T-cell (primary cell): ENCODE measurements at places on chromosomes 13 and 19.

- no peak for DNase-seq
Measured at GRCh38 chr19:34366738-34367623, 2.0 kb downstream of the GPI start.

DNA sequence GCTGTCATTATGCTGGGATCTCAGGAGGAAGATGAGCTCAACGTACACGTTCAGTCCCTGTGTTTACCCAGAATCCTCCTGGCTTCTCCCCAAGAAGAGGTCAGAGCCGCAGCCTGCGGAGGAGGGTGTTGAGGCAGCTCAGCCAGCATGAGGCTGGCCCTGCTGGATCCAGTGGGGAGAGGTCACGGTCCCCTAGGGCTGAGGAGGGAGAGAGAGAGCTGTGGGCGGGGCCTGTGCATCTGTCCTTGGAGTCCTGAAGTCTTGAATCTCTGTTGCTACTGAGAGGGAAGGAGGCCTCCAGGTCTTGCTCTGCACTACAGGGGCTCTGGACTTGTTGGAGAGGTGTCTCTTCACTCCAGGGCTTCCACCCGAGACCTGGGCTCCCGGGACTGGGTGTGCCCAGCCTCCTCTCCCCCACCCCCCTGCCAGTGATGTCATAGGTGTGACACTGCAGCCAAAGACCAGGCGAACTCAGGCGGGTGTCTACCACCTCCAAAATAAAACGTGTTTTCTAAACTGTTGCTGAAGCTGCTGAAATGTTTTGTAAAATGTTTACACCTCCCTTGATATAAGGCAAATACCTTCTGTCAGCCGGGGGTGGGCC lies 77.9 kb upstream of the KCTD15 start:
- no peak for DNase-seq

DNA sequence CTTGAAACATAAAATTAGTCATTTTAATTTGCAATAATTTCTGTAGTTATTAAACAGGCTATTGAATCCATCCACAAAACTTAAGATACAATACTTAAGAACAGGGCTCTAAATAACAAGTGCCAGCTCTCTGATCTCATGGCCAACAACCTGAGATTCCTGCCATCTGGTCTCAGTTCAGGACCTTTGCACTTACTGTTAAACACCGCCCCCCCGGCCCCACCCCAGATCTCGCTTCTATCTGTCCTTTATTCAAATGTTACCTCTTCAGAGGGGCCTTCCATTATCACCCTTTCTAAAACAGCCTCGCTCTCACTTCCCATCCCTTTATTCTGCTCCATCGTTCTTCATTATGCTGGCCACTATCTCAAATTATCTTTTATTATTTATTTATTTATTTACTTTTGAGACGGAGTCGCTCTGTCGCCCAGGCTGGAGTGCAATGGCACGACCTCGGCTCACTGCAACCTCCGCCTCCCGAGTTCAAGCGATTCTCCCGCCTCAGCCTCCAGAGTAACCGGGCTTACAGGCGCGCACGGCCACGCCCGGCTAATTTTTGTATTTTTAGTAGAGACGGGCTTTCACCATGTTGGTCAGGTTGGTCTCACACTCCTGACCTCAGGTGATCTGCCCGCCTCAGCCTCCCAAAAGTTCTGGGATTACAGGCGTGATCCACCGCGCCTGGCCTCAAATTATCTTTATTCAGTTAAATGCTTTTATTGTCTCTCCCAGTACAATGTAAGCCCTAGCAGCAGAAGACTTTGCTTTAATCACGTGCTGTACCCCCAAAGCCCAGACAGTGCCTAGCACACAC lies 838 bp upstream of the SNRNP70 start:
- no peak for DNase-seq

- DNase-seq = no peak
Measured at GRCh38 chr13:20518660-20519100, 7.0 kb downstream of the CRYL1 start.

GRCh38 chr19:55579766-55580621 lies 654 bp downstream of the ZNF579 start:
- no peak for DNase-seq

DNA sequence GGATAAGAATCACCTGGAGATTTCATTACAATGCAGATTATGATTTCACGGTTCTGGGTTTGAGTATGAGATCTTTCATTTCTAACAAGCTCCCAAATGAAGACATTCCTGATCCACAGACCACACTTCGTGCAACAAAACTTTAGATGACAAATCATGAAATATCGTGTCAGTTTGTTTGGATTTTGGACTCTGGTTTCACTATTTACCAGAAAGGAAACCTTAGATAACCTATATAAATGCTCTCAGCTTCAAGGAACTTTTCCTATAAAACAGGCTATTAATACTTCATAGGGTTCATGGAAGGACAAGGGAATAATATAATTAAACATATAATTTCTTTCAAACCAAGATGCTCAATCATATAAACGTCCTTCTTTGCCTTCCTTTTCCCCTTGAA lies 930.5 kb upstream of the SLC10A2 start:
- no peak for DNase-seq

- DNase-seq = no peak
Measured at GRCh38 chr19:41425174-41426115, 1.7 kb downstream of the B3GNT8 start.

GRCh38 chr19:13622766-13623715 lies 116.8 kb upstream of the CACNA1A start:
- no peak for DNase-seq

DNA sequence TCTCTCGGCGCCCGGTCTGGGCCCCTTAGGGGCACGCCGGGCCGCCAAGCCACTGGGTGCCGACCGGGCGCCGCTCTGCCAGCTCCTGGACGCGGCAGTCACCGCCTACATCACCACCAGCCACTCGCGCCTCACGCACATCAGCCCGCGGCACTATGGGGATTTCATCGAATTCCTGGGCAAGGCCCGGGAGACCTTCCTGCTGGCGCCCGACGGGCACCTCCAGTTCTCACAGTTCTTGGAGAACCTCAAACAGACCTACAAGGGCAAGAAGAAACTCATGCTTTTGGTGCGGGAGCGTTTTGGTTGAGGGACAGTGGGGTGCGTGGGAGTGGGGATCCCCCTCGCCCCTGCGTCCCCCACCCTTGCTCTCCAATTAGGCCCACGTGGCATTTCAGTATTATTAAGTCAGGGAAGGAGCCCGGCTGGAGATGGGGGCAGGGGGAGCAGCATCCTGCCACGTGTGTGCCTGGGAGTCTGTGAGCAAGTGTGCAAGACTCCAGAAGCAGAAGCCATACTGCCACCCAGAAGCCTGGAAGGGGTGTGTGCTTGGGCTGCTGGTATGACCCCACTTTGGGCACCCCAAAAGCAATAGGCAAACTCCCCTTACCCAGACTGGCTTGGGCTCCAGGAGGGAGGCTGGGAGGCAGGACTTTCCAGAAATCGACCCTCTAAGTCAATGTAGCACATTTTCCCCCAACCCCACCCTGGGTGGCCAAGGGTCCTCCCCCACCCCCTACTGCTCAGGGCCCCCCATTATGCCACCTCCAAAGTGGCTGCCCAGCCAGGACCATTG lies 35.7 kb downstream of the ZSWIM4 start:
- no peak for DNase-seq

GRCh38 chr13:20616059-20616797 lies 49.3 kb downstream of the IFT88 start:
- no peak for DNase-seq

DNA sequence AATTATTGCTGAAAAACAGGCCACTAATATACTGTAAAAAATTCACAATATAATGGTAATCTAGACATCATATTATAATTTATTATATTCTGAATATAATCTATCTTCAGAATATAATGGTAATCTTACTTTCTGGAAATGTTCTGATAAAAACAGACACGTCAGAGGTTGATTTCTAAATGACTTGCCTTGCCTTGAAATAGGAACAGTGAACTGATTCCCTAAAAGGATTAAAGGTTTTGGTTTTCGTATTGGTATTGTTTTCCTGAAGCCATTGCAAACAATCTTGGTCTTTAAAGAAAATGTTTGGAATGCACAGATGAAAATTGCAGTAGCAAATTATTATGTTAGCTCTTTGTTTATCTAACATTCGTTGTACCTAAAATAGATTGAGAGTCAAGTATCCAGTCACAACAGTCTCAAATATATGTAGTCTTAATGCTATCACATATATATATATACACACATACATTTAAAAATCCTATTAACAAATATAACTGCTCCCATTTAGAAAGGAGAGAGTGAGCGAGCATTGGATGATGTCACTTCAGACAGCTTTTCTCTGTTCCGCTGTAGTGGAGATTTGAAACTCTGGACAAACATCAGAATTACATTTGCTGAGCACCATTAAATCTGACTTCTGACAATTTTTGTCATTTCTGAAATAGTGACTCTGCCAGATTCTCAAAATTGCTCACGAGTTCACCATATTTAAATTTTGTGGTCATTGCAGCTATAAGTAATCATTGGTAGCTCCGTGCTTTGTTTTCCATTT lies 1.7 kb downstream of the ITM2B start:
- no peak for DNase-seq

GRCh38 chr13:111117289-111117688 lies 2.2 kb downstream of the ARHGEF7 start:
- DNase-seq = no peak

- peak; percentile 43 for DNase-seq
Measured at GRCh38 chr19:2016041-2016807, 710 bp upstream of the BTBD2 start.

GRCh38 chr19:11463391-11463790 lies 17.5 kb downstream of the ELAVL3 start:
- no peak for DNase-seq

GRCh38 chr13:102191951-102192502 lies 209.8 kb downstream of the FGF14 start:
- no peak for DNase-seq

- no peak for DNase-seq
Measured at GRCh38 chr13:65727070-65727469, 1503.1 kb downstream of the PCDH9 start.

DNA sequence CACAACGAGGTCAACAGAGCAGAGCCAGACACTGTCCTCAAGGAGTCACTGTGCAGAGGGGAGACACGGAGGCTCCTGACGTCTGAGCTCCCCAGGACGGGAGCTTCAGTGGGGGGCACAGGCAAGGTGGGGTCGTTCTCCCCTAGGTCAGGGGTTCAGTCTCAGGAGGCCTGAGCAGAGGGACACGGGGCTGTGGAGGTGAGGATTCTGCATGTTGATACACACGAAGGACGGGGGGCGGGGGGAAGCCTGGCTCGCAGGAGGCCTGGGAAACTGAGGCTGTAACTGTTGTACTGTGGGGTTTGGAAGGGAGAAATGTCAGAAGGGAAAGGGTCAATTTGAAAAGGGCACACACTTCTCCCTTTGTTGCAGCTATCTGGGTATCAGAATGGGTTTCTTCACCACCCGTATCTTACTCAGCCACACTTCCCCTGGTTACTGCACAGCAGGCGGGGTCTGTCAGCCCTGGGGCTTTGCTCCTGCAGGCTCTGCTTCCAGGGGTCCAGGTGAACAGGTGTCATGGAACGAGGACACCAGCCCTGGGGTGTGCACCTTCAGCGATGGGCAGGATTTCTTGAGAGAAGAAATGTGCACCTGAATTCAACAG lies 748 bp upstream of the SIGLEC8 start:
- DNase-seq = no peak

DNA sequence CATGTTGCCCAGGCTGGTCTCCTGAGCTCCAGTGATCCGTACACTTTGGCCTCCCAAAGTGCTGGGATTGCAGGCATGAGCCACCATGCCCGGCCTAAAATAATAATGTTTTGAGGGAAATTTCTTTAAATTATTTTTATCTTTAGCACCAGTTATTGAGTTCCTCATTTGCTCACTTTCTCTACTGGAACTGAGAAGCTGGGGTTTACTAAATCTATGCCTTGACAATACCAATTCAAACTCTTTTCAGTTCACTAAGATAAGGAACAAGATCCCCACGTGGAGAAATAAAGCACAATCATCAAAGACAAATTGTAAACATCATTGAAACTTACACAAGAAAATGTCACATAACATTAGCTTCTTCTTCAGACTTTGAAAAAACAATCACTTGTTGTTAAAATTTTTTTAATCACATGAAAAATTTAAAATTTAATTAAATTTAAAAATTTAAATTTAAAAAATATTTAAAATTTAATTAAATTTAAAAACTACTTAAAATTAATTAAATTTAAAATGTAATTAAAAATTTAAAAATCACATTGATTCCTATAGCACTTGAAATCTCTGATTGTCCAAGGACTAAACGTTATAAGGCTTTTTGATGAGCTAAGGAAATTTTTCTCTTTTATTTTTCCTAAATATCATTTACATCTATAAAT lies 25.2 kb upstream of the XPO4 start:
- DNase-seq = no peak

- no peak for DNase-seq
Measured at GRCh38 chr19:40294560-40294959, 9.4 kb upstream of the AKT2 start.

GRCh38 chr19:10878253-10878652 lies 6.9 kb downstream of the CARM1 start:
- no peak for DNase-seq

GRCh38 chr13:105920370-105920769 lies 615.1 kb downstream of the EFNB2 start:
- no peak for DNase-seq

- no peak for DNase-seq
Measured at GRCh38 chr13:71867131-71867814, at the start of gene DACH1. TSS of gene DACH1 (minus strand) at chr13:71867204.

DNA sequence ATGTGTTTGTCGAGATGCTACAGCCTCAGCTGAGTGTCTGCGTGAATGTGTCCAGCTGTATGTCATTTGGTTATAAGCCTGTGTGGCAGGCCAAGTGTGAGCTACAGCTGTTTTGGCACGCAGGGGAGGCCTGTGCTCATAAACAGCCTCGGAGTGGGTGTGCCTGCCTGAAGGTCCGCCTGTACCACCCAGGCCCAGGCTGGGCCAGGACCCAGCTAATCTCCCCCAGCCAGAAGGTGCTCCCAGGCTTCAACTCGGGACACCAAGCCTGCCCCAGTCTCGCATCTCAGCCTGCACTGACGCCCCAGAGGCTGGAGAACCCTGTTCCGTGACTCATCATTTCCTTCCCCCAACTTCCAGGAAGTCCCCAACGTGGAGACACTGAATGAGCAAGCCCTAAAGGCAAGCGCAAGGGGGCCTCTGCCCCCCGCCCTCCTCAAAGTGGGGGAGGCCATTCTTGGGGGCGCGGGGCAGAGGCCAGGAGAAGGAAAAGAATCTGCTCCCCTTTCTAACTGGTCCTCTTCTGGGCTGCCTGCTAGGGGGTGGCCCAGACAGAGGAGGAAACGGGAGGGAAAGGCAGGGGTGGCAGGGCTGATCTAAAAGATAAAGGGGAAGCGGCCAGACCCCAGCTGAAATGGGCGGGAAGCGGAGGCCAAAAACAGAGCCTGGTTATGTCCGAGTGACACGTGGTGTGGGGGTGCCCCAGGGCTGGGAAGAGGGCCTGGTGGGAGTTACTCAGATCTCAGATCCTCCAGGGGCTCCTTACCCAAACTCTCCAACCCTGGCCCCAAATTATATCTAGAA lies 2.0 kb downstream of the SLC1A5 start:
- peak; percentile 66 for DNase-seq

DNA sequence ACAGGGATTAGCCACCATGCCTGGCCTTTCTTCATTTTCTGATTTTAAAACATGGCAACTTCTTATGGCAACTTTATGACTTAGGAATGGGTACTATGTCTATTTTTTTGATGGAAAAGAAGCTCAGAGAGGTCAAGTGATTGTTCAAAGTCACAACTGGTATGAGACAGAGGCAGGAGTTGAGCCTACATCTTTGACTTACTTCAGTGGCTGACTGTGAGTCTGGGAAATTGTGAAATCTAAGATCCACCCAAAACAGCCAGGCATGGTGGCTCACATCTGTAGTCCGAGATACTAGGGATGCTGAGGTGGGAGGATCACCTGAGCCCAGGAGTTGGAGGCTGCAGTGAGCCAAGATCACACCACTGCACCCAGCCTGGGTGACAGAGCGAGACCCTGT lies 2.4 kb upstream of the ACTL9 start:
- DNase-seq = no peak

- DNase-seq = no peak
Measured at GRCh38 chr19:45501730-45502014, 3.4 kb downstream of the PPM1N start.
